Urothelium cell line (cell line): ENCODE measurements at places on chromosomes 1 and 21.

DNA sequence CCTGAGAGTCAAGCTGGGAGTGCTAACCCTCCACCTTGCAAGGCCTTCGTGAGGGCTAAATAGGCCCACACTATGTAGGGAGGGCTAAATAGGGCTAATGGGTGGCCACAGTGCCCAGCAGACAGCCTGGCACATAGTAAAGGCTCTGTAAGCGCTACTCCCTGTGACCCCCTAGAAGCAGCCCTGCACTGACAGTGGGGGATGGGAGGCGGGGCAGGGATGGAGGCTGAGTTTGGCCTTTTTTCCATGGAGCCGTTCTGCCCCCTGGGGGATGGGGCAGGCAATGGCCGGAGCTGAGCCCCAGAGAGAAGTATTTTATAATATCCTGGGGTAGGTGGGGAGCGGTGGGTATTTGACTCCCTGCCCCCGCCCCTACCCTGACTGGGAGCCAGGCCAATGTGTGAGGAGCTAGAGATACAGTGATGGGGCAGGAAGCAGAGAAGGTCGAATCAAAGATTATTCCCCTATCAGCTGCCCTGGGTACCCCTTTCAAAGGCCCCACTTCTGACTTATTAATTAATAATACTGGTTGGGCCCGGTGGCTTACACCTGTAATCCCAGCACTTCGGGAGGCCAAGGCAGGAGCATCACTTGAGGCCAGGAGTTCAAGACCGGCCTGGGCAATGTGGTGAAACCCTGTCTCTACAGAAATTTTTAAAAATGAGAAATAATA, 42.3 kb downstream of the LACTBL1 start:
- DNase-seq: peak; percentile 49

DNA sequence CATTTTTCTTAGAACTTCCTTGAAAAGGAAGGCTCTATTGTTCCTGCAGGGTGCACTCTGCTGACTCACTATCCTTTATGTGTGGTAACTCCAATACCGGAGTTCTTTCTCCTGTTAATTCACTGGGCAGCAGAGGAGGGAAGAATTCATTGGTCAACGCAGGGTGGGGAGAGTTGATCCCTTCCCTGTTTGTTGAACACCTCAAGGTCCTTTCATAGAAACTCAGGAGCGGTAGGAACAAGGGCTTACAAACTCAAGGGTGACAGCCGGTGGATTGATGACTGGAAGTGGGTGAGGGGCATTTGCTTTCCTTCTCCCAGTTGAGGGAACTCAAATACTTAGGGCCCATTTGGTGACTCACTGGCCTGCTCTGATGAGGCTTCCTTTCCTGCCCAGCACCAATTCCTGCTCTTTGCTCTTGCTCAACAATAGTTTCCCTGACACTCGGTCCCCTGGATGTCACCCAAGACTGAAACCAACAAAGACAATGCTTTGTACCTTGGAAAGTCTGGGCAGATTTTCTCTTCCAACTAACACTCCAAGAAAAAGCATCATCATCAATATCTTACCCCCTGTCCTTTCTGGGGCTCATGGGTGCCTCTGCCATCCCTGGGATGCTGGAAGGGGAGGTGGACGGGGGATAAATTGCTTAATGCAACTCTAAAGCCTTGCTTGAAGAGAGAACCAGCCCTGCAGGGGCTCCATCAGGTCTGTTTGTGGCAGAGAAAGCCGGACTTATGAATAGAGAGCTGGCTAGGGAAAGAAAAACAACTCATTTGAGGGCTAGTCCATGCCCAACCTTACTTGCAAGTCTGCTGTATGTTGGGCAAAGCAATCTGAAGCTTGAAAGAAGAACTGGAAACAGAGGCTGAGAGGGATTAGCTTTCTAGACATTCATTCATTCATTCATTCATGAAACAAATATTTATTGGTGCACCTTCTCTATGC, 9.3 kb downstream of the SLC26A9 start:
- DNase-seq: peak; percentile 80

- DNase-seq: peak; percentile 59
These were observed 4.9 kb downstream of the CGN start for GRCh38 chr1:151516031-151516511.

GRCh38 chr1:14952626-14953314, 200.8 kb upstream of the TMEM51 start:
- no peak for DNase-seq

DNA sequence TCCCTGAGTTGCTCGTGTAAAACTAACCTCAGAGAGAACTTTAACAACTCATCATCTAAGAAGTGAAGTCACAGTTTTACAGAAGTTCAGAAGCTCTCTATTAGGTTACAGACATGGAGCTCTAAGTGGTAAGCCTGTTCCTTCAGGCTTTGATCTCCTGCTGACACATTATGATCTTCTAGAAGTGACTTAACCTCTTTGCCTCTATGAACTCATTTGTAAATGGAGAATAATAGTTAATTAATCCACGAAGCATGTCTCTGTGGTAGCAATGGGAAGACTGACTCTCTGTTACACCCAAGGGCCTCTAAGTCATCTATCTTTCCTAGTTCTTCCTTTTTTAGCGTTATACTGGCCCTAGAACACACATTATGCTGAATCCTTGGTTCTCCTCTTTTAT, 157.9 kb upstream of the NRIP1 start:
- DNase-seq: no peak
